ENCODE measurements at places on chromosomes 1 and 21.

- DNase-seq = no peak
Observed at GRCh38 chr1:9128166-9128519, 759 bp downstream of the GPR157 start.

DNA sequence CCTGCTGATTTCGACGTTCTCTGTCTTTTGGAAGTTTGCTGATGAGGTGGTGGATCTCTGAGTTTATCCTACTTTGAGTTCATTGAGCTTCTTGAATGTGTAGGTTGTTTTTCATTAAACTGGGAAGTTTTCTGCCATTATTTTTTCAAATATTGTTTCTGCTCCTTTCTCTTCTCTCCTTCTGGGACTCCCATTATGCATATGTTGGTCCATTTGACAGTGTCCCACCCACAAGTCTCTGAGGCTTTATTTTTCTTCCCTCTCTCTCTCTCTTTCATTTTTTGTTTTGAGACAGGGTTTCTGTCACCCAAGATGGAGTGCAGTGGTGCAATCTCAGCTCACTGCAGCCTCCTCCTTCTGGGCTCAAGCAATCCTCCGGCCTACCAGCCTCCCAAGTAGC lies 11.7 kb downstream of the TNFRSF18 start:
- no peak for DNase-seq

- DNase-seq = no peak
Observed at GRCh38 chr1:63883494-63884235, 109.8 kb downstream of the ROR1 start.

GRCh38 chr1:205918955-205919746 lies 24.1 kb downstream of the SLC26A9 start:
- peak; percentile 38 for DNase-seq

- no peak for DNase-seq
Observed at GRCh38 chr1:230706020-230706699, 7.8 kb downstream of the AGT start.

DNA sequence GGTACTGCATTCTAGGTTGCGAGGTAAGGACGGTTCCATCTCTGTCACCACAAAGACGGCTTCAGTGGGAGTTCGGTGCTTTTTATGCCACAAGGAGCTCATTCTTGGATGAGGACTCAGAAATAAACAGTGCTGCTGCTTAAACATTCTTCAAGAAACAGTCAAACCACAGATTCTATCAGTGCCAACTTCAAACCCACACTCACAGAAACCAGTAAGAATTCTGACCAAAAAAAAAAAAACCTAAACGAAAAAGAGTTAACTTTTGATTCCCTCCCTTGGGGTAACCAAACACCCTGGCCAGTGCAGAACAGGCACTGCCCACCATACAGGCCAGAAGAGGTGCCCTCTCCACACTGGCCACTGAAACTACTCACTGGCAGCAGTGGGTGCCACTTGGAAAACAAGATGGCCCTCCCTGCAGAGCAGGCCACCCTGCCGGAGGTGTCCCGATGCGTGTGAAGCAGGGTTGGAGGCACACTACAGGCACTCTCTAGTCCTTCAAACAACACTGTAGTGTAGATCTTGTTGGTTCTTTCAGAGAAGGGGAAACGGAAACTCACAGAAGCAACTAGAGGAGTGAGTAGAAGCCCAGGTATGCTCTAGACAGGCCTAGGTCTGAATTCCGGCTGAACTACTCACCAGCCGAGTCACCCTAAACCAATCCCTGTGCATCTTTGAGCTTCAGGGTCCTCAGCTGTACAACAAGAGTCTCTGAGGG lies 87.3 kb upstream of the TLR5 start:
- peak; percentile 35 for DNase-seq

- no peak for DNase-seq
Observed at GRCh38 chr1:71676979-71677925, 596.4 kb upstream of the ZRANB2 start.

Data from activated effector memory CD4-positive, alpha-beta T cell treated with Interleukin-2 at 50 U/mL for 16 hours (primary cell).